GM23248 (cell line): ENCODE measurements at places on chromosomes 16 and 17.
A peak's percentile ranks its signal among the peaks of the same experiment; 100 is the strongest.

- H3K27ac ChIP-seq = no peak overlapping the region
- peak overlapping the region; percentile 76 for H3K4me3 ChIP-seq
- DNase-seq = no peak
- H3K27me3 ChIP-seq = no peaks in the 10 kb centered on the region
Observed at GRCh38 chr17:74748279-74748528, 224 bp upstream of the NHERF1 start.

DNA sequence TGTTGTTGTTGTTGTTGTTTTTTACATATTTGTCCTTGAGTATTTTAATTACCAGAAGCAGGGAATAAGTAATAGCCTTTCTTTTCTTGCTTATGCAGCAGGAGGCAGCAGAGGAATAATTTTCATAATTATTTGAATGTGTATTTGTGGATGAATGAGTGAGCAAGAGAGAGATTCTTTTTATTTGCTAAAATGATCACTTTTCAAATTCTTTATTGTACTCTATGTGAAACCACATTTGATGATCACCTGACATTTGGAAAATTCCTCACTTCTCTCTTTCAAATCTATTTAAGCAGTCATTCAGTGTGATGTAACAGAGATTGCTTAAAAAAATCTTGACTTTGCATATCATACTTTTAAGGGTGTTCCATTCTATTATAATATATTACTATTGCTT, 223.6 kb downstream of the BCAS3 start:
- H3K4me1 ChIP-seq = peaks cover 13% of the 10 kb centered on the region
- DNase-seq = peak; percentile 8
- H3K36me3 ChIP-seq = no peaks in the 10 kb centered on the region

DNA sequence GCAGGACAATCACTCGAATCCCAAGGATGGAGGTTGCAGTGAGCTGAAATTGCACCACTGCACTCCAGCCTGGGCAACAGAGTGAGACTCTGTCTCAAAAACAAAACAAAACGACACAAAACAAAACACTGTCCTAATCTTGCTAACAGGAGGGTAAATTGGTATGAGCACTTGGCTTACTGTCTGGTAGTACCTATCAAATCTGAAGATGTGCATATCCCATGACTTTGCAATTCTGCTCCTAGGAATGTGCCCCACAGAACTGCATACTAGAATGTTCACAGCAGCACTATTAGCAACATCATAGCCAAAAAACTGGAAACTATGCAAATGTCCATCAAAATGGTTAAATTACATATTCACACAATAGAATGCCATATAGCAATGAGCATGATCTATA, 15.7 kb downstream of the MTSS2 start:
- H3K27ac ChIP-seq = no peak overlapping the region
- no peak for DNase-seq
- no peaks in the 10 kb centered on the region for H3K4me1 ChIP-seq
- H3K4me3 ChIP-seq = no peak overlapping the region
- H3K36me3 ChIP-seq = peaks cover 79% of the 10 kb centered on the region

DNA sequence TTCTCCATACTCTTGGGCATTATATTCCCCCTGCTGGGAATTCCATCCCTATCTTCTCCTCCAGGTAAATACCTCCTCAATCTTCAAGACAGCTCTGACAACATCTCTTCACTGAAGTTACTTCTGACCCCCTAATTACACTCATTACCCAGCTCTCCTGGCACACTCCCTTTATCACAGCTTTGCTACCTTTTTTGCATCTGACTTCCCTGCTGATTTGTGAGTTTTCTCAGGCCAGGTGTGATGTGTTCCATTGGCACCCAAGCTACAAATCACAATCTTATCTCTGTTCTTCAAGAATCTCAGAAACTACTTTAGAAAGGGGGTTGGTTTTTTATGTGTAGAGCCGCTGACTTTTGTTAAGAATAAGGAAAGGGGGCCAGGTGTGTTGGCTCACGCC, 14.0 kb downstream of the CLEC19A start:
- DNase-seq = no peak
- H3K4me3 ChIP-seq = no peak overlapping the region
- no peak overlapping the region for H3K27ac ChIP-seq
- no peaks in the 10 kb centered on the region for H3K27me3 ChIP-seq

DNA sequence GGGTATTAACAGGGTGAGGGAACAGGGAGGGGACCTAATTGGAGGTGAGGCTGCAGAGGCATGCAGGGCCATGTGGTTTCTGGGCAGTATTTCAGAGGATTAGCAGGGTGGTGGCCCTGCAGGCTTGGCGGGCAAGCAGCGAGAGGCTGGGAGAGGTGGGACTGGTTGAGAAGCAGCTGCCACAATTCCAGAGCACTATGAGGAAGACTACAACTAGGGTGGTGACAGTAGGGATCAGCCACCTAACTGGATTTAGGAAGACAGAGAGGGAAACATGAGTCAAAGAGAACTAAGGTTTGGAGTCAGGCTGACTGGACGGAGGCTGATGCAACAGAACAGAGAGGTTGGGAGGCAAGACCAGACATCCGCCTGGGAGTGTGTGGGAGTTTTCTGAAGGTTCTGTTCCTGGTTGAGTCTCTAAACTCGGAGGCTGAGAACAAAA, 12.3 kb downstream of the ALOXE3 start:
- H3K4me1 ChIP-seq = peaks cover 3% of the 10 kb centered on the region; the same call in 1 of the 2 replicates
- H3K27ac ChIP-seq = peak overlapping the region; percentile 29; the same call in 1 of the 2 replicates
- H3K36me3 ChIP-seq = no peaks in the 10 kb centered on the region
- peak; percentile 72 for DNase-seq
- H3K27me3 ChIP-seq = 0 out of 2 replicates have a peak, but pooled peaks cover 4% of the 10 kb centered on the region
- H3K4me3 ChIP-seq = no peak overlapping the region

- H3K4me3 ChIP-seq = peak overlapping the region; percentile 6; the same call in 1 of the 2 replicates
- DNase-seq = no peak
- 0 out of 2 replicates have a peak overlapping the region, but pooled peaks have one; percentile 11 for H3K27ac ChIP-seq
- peaks cover 44% of the 10 kb centered on the region for H3K4me1 ChIP-seq
Observed at GRCh38 chr17:73226556-73227172, 33.8 kb downstream of the COG1 start.

DNA sequence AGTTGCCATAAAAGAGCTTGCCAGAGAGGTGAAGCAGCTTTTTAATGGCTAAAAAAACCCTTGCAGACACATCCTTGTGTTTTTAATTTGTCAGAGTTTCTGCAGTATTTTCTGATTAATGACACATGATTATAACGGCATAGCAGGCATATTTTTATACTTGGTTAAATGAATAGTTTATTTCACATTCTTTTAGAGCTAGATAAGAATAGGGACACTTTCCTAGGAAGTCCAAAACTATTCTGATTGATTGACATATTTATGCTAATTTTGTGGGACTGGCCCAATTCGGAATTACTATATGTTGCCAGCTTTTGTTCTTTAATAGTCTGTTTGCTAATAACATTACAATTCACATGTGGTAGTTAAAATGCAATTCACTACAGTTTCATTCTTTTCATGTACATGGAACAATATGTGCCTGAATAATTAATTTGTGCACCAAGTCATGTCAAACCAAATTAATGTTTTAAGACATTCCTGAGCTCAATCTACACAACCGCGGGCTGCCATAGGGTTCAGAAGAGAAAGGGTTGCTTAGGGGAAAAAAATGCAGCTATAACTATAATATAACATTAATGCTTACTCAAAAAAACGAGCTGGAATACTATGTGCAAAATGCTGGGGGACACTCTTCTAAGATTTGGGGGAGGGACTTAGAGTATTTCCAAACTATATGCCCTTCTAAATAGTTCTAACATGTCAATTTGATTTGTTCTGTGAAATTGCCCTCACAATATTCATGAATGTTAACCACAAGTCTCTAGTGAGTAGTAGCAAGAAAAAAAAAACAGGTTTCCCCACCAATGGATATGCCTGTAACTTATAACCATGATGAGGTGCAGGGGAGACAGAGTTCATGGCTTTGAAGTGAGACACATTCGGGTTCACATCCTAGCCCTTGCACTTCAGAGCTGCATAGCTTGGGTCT, 305.4 kb downstream of the CEP112 start:
- H3K27me3 ChIP-seq = no peaks in the 10 kb centered on the region
- no peak overlapping the region for H3K27ac ChIP-seq
- no peaks in the 10 kb centered on the region for H3K36me3 ChIP-seq
- H3K4me3 ChIP-seq = peak overlapping the region; percentile 56
- peaks cover 35% of the 10 kb centered on the region for H3K4me1 ChIP-seq

GRCh38 chr17:49439305-49439672, 24.6 kb upstream of the PHB1 start:
- H3K27me3 ChIP-seq = peaks cover 38% of the 10 kb centered on the region
- H3K4me3 ChIP-seq = no peak overlapping the region
- no peaks in the 10 kb centered on the region for H3K36me3 ChIP-seq
- H3K27ac ChIP-seq = no peak overlapping the region
- no peak for DNase-seq

- no peaks in the 10 kb centered on the region for H3K4me1 ChIP-seq
- H3K27me3 ChIP-seq = no peaks in the 10 kb centered on the region
- no peak overlapping the region for H3K4me3 ChIP-seq
- DNase-seq = peak; percentile 99
- H3K27ac ChIP-seq = peak overlapping the region; percentile 48
Observed at GRCh38 chr17:21689604-21690003, 2.7 kb upstream of the KCNJ18 start.

DNA sequence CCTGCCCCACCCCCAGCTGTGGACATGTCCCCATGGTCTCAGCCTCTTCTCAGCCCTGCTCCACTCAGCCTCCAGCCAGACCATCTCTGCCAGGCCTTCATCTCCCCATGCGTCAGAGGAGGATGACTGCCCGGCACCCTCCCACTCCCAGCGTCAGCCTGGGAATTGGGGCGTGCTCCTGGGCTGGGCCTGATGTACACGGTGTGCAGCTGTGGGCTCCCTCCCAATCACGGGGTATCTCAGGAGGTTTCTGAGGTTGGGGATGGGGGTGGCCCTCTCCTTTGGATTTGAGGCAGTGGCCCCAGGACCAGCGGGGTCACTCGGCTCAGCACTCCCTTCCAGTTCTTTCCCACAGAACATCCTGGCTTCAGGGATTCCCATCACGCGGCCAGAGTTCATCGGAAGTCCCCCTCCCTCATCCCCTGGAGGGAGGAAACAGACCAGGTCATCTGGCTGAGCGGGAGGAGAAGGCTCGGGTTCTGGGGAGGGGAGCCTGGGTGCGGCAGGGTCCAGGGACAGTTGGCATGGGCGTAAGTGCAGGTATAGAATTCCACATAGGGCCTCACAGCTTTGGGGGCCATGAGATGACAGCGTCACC, 36.9 kb downstream of the SOCS3 start:
- no peaks in the 10 kb centered on the region for H3K27me3 ChIP-seq
- peaks cover 32% of the 10 kb centered on the region for H3K4me1 ChIP-seq
- H3K36me3 ChIP-seq = no peaks in the 10 kb centered on the region
- H3K27ac ChIP-seq = peak overlapping the region; percentile 36
- DNase-seq = peak; percentile 77

GRCh38 chr17:78857266-78857665, 16.7 kb upstream of the USP36 start:
- H3K27me3 ChIP-seq = no peaks in the 10 kb centered on the region
- no peak overlapping the region for H3K4me3 ChIP-seq
- no peak for DNase-seq
- H3K27ac ChIP-seq = no peak overlapping the region

GRCh38 chr17:16924696-16925440, 47.0 kb downstream of the TNFRSF13B start:
- H3K27ac ChIP-seq = no peak overlapping the region
- no peak overlapping the region for H3K4me3 ChIP-seq
- no peaks in the 10 kb centered on the region for H3K27me3 ChIP-seq
- H3K4me1 ChIP-seq = no peaks in the 10 kb centered on the region
- H3K36me3 ChIP-seq = no peaks in the 10 kb centered on the region
- no peak for DNase-seq

- H3K4me1 ChIP-seq = no peaks in the 10 kb centered on the region
- H3K4me3 ChIP-seq = no peak overlapping the region
- no peaks in the 10 kb centered on the region for H3K36me3 ChIP-seq
Observed at GRCh38 chr16:56636616-56637413, 1.7 kb upstream of the MT1A start.

DNA sequence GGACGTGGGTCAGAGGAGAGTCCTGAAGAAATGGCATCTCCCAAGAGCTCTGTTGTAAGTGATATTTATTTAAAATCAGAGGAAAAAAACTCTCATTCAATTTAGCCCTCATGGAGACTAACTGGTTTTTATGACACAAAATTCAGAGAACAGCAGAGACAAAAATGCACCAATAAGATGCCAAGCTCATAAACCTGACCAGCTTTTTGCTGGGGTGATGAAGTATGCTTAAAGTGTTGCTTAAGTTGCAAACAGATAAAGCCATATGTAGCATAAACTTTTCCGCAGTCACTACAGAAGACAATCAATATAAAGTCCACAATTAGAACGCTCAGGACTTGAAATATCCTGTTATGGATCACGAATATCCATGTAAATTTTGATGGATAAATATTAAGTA, 124.0 kb upstream of the CORO6 start:
- H3K36me3 ChIP-seq = no peaks in the 10 kb centered on the region
- no peaks in the 10 kb centered on the region for H3K4me1 ChIP-seq
- no peaks in the 10 kb centered on the region for H3K27me3 ChIP-seq
- DNase-seq = no peak
- no peak overlapping the region for H3K27ac ChIP-seq

DNA sequence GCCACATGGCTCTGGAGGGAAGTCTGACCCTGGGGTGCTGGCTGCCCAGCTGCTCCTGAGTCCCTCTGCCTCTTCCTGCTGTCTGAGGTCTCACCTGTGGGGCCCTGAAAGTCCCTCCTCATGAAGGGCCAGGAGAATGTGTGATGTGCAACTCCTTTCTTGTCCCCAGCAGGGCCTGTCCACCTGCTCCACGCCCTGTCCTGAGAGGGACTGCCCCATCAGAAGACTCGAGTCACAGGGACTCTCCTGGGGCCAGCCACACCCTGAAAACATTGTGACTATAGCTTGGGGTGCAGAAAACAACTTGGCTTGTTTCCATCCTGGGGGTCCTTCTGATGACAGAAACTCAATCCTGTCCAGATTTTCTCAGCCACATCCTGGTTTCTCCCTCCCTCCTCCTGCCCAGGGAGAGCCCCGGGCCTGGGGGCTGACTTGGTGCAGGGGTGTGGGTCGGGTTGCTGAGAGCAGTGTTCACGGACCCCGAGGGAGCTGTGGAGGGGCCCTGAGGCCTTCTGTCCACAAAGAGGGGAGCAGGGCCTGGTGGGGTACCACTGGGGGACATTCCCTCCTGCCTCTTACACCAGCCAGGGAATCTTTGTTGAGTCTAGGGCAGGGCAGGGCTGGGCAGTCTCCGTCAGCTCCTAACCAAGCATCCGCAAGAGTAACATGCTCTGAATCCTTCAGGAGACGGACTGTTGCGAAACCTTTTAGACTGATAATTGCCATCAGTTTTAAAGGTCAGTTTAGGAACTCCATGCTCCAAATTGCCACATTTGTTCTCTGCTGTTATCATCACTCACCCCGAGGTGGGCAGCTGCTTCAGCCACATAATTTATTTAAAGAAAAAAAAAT, 45.9 kb downstream of the NT5M start:
- no peak overlapping the region for H3K4me3 ChIP-seq
- DNase-seq = peak; percentile 19
- no peaks in the 10 kb centered on the region for H3K36me3 ChIP-seq
- H3K27me3 ChIP-seq = no peaks in the 10 kb centered on the region

DNA sequence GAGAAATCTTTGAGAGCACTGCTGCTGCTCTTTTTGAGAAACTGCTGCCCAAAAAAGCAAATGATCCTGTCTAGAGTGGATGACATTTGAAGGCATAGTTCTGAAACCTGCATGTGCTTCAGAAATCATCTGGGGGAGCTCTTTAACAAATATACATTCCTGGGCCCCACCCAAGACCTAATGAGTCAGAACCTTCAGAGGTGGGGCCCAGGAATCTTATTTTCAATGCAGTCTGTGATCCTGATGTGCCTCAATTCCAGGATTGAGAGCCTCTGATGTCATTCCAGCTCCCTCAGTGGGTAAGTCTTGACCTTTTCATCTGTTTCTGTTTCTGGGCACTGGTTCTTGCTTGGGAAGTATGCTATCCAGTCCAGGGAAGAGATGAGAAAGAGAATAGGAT, 42.3 kb downstream of the HNF1B start:
- H3K27me3 ChIP-seq = peaks cover 12% of the 10 kb centered on the region; the same call in 1 of the 2 replicates
- no peak overlapping the region for H3K4me3 ChIP-seq
- H3K27ac ChIP-seq = no peak overlapping the region
- H3K36me3 ChIP-seq = no peaks in the 10 kb centered on the region
